ENCODE measurements at places on chromosomes 16 and 17.
A peak's percentile ranks its signal among the peaks of the same experiment; 100 is the strongest.

GRCh38 chr16:4058386-4058785 is 57.9 kb downstream of the ADCY9 start:
- DNase-seq, result no peak

DNA sequence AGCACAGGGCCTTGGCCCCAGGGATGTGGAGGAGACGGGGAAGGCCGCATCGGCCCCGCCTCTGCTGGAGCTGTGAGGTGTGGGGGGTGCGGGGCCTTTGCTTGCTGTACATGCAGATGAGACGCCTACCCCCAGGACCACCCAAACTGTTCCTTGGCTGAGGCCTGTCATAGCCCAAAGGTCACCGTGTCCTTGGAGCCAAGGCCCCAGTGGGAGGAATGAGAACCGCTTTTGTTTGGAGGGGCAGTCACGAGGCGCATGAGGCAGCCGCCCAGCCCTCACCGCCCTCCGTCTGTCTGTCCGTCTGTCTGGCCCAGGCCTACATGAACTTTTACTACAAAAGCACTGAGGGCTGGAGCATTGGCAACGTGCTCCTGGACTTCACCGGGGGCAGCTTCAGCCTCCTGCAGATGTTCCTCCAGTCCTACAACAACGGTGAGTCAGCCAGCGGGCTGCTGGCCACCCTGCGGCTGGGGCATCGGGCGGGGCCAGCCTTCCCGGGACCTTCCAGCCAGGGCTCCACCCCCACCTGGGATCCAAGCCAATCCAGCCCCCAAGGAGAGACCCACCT is 8.8 kb downstream of the TAX1BP3 start:
- DNase-seq, result no peak

GRCh38 chr16:89122322-89122851 is 28.7 kb downstream of the ACSF3 start:
- peak; percentile 79 for DNase-seq

DNA sequence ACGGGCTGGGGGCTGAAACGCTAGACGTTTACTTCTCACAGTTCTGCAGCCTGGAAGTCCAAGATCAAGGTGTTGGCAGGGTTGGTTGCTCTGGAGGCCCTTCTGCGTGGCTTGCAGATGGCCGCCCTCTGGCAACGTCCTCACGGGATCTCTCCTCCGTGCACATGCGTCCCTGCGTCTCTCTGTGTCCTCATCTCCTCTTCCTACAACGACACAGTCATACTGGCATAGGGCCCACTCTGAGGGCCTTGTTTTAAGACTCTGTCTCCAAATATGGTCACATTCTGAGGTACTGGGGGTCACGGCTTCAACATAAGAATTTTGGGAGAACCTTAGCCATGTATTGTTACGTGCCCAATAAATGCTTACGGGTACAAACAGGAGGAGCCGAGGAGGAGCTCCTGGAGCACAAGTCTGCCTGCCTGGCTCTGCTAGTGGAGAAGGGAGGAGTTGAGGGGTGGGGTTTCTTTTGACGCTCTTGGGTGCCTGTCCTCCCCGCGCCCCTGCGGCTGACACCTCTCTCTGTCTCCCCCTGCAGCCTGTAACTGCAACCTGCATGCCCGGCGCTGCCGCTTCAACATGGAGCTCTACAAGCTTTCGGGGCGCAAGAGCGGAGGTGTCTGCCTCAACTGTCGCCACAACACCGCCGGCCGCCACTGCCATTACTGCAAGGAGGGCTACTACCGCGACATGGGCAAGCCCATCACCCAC is 141.1 kb downstream of the NTN1 start:
- no peak for DNase-seq

DNA sequence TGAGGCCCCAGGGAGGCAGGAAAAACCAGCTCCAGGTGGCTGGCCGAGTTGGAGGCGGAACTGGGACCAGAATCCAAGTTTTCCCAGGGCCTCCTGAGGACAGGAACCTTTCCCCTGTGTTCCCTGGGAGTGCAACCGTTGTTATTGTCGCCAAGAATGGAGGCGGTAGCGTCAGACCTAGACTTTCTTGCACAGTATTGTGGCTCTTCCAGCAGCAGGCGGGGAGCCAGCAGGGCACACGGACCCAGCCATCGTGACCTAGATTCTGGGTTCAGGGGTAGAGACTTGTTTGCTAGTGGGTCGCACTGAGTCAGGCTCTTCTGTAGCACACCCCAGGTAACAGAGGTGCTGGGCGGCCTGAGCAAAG is 667 bp upstream of the KIF19 start:
- no peak for DNase-seq

DNA sequence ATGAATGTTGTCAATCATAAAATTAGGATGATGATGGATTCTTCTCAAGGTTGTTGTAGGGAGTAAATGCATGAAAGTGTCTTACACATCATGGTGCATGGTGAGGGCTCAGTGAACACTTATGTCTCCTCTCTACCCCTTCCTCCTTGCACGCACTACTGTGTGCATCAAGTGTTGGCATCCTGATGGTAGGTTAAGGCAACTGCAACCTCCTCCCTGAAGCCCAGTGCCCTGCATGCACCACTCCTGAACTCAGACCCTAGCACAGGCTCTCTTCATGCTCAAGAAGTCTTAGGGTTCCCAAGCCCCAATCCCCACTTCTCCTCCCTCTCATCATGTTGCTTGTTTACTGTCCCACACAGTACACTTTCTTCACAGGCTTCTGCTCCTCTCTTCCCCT is 105.8 kb upstream of the DNAH9 start:
- no peak for DNase-seq

DNA sequence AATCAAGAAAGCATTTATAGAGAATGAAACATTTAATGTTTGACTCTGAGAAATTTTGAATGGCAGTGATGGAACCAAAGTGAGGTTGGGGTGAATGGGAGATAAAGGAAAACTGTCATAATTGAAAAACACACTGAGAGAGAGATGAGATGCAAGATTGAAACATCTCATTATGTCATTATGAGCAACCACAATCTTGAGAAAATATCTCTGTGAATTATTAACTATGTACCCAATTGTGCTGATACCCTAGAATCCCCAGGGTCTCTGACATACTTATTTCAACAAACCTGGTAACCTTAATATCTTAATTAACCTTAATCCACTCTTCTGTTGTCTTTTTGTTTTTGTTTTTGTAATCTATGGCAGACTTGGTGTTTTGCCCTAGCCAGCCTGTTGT is 143.5 kb upstream of the HLF start:
- no peak for DNase-seq

Measured in CD4-positive, alpha-beta T cell treated with Interferon alpha-2 for 1 hour (primary cell).